ENCODE measurements at places on chromosomes 12 and 14.
A peak's percentile ranks its signal among the peaks of the same experiment; 100 is the strongest.

DNA sequence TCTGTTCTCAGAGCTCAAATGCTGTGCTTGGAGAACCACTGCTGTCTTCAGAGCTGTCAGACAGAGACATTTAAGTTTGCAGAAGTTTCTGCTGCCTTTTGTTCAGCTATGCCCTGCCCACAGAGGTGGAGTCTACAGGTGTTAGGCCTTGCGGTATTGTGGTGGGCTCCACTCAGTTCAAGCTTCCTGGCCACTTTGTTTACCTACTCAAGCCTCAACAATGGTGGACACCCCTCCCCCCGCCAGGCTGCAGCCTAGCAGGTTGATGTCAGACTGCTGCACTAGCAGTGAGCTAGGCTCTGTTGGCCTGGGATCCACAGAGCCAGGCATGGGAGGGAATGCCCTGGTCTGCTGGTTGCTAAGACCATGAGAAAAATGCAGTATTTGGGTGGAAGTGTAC lies 323.8 kb downstream of the BCAT1 start:
- DNase-seq = no peak

DNA sequence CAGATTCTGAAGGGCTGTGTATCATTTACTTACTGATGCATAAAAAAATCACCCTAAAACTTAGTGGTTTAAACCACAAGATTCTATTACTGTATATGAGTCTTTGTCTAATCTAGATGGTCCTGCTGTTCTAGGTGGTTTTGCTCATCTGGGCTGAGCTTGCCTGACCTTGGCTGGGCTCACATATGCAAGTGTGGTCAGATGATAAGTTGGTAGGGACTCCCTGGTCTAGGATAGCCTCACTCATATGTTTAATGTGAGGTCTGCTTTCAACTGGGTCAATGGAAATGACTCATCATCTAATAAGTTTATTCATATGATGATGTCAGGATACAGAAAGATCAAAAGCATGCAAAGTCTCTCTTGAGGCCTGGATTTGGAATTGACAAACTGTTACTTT lies 887.8 kb downstream of the TRHDE start:
- no peak for DNase-seq

DNA sequence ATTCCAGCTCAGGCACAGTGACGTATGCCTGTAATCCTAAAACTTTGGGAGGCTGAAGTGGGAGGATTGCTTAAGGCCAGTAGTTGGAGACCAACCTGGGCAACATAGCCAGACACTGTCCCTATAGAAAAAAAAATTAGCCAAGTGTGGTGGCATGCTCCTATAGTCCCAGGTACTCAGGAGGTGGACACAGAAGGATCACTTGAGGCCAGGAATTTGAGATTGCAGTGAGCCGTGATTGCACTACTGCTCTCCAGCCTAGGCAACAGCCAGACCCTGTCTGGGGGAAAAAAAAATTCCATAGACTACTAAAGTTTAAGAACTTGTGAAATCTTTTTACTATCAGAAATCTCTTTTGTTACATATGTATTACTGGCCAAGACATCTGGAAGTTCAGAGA lies 6.6 kb downstream of the FAM177A1 start:
- DNase-seq = no peak

DNA sequence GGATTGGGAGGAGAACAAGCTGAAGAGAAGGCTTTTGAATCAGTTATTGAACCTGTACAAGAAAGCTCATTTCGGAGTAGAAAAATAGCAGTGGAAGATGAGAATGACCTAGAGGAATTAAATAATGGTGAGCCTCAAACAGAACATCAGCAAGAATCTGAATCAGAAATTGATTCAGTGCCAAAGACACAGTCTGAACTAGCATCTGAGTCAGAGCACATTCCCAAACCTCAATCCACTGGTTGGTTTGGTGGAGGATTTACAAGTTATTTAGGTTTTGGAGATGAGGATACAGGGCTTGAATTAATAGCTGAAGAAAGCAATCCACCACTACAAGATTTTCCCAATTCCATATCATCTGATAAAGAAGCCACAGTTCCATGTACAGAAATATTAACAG lies 13.5 kb downstream of the MIA2 start:
- no peak for DNase-seq

- DNase-seq = no peak
These were observed 36.7 kb upstream of the RIMBP2 start for GRCh38 chr12:130752692-130753230.

DNA sequence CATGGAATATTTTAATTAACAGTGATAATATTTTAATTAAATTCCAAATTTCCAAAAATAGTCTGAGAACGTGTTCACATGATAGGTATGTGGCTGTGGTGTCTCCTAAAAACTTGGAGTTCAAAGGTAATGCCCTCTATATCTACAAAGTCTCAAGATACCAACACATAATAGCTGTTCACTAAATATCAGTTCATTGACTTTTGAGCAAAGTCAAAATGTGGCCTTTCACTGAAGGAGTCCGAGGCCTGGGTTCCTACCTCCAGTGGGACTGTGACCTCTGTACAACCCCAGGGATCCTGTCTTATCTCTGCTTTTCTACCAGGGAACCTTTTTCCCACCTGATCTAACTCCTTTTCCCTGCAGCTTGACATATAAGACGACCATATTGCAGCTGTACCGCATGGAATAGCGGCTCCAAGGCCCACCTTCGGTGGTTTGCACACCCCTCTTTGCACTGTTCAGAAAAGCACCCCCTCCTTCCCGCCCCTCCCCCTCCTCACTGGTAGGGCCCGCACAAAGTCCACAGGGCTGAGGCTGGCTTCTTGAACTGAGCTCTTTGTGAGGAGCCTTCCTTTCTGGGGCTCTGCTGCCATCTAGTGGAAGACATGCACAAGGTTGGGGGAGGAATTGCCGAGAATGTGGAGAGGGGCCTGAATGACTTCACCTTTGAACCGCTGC lies 3.1 kb downstream of the CCND2 start:
- peak; percentile 82 for DNase-seq

GRCh38 chr12:52362118-52362726 lies 5.1 kb downstream of the KRT85 start:
- DNase-seq = no peak

GRCh38 chr14:60753264-60754119 lies 18.9 kb downstream of the MNAT1 start:
- DNase-seq = peak; percentile 21

DNA sequence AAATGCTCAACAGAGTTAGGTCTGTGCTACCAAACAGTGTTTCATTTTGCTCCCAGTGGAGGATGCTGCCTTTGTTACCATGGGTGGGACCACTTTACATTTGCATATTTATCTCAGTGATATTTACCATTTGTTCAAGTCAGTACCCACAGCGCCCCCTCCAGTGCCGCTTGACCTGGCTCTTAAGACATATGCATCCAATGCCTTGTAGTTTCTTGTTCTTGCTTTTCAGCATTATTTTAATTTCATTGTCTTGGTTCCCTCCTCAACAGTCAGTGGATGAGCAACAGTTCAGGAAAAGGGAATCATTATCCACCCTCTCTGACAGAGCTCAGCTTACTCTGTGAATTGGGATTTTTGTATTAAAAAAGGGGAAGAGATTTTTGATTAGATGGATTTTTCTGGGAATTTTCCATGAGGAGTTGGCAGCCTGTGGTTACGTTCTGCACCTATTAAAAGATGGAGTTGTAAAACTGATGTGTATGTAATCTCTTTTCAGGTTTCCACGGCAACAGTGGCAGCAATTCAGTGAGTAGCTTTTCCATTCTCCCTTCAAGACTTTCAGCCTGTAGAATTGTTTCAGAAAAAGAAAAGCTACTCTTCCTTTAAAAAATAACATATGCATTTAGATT lies 240.5 kb upstream of the DAAM1 start:
- no peak for DNase-seq

DNA sequence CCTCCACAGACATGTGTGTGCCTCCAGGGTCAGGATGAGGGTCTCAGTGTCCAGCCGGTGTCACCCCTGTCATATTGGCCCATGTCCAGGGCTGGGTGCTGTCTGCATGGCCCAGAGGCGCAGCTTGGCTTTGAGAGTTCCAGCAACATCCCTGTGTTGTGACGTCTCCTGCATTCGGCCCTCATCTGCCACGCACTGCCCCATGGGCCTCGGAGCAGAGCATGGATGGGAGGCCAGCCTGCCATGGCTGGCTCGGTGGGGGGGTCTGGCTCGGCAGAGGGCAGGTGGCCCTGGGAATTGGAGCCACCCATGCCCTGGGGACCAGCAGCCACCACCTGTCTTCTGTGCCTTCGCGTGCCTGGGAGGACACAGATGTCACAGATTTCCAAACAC lies 10.8 kb upstream of the TEX22 start:
- DNase-seq = no peak

DNA sequence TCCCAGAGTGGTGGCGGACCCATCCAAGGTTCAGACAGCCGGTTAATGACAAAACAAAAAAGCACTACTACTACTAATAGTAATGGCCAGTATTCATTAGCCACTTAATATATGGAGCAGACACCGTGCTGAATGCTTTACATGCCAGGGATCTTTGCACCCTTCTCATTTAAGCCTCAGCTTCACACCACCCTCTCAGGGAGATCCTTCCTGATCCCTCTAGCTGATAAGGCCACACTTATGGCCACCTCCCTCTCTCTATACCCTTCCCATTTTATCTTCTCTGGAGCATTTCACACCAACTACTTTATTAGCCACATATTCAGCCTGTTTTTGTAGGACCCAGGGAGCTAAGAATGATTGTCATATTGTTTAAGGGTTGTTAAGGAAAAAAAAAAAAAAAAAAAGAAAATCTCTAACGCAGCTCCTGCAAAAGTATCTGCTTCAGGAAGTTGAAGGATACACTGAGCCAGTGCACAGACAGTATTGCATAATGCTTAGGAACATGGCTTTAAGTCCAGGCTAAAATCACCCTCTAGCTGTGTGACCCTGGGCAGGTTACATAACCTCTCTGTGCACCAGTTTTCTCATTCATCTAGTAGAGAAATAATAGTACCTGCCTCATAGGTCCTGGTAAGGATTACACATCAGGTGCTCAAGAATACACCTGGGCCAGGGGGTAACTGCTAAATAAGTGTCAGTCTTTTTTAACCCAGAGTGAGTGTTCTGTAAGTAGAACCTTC lies 29.4 kb downstream of the NUAK1 start:
- no peak for DNase-seq

DNA sequence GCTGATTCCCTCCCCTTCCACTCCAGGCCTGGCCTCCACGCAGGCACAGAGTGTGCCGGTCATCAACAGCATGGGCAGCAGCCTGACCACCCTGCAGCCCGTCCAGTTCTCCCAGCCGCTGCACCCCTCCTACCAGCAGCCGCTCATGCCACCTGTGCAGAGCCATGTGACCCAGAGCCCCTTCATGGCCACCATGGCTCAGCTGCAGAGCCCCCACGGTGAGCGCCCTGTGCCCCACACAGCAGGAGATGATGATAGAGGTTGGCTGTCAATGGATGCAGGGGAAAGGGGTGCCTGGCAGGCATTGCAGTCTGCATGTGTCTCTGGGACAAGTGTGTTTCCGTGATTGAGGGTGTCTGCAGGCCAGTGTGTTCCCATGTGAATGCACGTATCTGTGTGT lies 18.8 kb downstream of the C12orf43 start:
- DNase-seq = no peak

- peak; percentile 24 for DNase-seq
These were observed 20.5 kb upstream of the FAM181A start for GRCh38 chr14:93906341-93907329.

DNA sequence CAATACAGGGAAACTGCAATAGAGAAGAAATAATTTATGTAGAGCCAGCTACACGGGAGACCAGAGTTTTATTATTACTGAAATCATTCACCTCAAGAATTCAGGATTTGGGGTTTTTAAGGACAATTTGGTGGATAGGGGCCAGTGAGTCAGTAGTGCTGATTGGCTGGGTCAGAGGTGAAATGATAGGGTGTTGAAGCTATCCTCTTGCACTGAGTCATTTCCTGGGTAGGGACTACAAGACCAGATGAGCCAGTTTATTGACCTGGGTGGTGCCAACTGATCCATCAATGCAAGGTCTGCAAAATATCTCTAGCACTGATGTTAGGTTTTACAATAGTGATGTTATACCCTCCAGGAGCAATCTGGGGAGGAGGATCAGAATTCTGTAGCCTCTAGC lies 486.3 kb downstream of the LRIG3 start:
- no peak for DNase-seq

DNA sequence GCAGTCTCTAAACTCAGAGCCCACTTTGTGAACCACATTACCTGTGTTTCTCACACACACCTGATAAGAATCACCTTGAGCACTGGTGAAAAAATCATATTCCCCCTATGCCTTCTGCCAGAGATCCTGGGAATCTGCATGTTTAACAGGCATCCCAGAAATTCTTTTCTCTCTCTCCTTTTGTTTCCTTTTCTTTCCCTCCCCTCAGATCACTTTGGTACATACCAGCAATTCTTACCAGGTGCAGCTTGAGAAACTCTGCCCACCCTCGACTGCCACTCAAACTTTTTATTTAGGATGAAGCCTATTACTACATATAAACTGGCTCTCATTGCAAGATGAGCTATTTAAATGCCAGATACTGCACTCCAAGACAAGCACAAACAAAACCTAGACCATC lies 36.0 kb downstream of the HECTD4 start:
- no peak for DNase-seq

- no peak for DNase-seq
These were observed 17.7 kb downstream of the SLC4A8 start for GRCh38 chr12:51442324-51442723.

DNA sequence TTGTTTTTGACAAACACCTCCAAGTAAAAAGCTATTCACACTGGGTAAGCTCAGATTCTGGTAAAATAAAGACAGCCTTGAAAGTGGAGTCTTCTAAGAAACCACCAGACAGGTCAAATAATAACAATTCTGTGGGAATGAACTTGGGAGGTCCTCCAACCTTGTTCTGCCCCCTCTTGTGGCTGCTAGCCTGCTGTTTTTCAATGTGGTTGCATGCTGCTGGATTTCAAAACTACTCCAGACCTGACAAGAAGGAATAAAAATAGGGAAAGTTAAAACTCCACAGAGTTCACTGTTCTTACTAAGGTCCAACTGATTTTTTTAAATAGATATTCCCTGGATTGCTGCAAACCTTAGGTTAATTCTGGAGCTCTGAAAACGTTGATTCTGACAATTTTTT lies 32.2 kb upstream of the RIN3 start:
- DNase-seq = no peak

DNA sequence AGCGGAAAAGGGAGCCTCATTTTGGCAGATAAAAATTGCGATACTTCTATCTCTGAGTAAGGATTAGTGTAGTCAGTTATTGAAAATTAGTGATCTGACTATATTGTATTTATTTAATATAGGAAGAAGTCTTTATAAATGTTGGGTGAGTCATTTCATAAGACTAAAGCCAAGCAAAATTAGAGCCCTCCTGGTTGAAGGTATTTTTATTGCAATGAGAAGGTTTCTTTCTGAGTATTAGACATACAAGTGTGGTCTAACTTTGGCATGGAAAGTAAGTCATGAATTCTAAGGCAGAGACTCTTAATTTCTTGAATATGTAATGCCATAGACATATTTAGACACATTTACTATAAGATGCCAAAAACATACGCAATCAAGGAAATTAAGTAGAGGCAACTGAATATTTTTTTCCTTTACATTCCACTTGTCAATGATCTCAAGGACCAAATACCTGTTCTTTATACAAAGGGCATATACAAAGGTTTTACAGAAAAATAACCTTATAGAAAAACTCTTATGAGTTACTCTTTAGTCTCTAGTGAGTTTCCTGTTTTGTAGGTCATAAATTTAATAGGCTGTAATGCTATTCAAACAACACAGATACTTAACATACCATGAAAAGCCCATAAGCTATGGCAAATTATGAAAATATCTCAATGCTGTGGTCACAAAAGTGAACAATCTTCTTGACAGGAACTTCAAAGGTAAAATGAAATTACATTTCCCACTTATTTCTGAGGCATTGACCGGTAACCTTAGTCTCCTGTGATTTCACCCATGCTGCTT lies 156.6 kb upstream of the BTG1 start:
- DNase-seq = no peak

- no peak for DNase-seq
These were observed 52.5 kb downstream of the KIAA0586 start for GRCh38 chr14:58479975-58480374.

All from activated T-cell treated with anti-CD3 and anti-CD28 coated beads for 4 hours (primary cell).